Left lung (tissue), 14 donors: ENCODE measurements at places on chromosomes 6 and 20. TPM values are rescaled to one million over a fixed set of nuclear protein-coding genes. Genes with fewer than 3 reads are reported as not detected.

Gene DCBLD1
- polyA plus RNA-seq, result 40.8 TPM

Gene CFB
- 6.9 TPM for polyA plus RNA-seq

Gene TBP
- 26.0 TPM for polyA plus RNA-seq

Gene GSTA3
- 1.5 TPM for polyA plus RNA-seq

Gene PTGIS
- 6.8 TPM for polyA plus RNA-seq

Gene C6orf52
- 1.2 TPM for polyA plus RNA-seq
